ENCODE measurements at places on chromosomes 1 and 21.

DNA sequence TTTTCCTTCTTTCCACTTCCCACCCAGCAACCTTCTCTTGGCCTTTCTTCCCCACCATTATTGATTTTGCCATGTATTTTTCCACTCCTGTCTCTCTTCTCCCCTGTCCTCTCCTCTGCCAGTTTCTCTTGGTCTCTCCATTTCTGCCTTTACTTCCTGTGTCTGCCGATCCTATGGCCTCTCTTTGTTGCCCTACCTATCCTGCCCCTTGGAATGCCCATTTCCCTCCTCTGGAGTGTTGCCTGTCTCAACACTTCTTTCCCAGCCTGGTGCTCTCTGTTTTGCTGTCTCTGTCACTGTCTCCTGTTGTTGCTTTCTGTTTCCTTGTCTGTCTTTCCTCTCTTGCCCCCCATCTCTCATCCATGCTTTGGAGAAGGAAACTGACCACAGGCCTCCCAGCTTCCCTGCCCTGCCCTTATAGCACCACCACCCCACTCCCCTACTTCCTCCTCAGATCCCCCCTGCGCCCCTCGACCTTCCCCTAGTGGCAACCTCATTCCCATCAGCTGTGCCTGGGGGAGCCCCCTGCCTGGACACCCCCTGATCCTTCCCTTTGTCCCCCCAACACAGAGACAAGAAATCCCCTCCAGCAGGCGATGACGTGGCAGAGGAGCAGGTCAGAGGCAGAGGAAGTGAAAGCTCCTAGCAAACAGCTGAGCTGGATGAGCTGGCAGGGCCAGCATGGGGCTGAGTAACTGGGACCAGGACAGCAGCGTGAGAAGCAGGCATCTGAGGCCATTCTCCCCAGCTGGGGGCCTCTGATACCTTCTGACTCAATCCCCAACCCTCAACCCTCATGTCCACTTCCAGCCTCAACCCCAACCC lies 6.6 kb upstream of the ETV3L start:
- peak; percentile 89 for DNase-seq

- peak; percentile 54 for DNase-seq
Measured at GRCh38 chr1:195714248-195714647, 894.0 kb downstream of the KCNT2 start.

GRCh38 chr21:43944078-43944633 lies 68.0 kb upstream of the TRAPPC10 start:
- no peak for DNase-seq

GRCh38 chr21:26148840-26149354 lies 21.7 kb downstream of the APP start:
- DNase-seq = peak; percentile 40

DNA sequence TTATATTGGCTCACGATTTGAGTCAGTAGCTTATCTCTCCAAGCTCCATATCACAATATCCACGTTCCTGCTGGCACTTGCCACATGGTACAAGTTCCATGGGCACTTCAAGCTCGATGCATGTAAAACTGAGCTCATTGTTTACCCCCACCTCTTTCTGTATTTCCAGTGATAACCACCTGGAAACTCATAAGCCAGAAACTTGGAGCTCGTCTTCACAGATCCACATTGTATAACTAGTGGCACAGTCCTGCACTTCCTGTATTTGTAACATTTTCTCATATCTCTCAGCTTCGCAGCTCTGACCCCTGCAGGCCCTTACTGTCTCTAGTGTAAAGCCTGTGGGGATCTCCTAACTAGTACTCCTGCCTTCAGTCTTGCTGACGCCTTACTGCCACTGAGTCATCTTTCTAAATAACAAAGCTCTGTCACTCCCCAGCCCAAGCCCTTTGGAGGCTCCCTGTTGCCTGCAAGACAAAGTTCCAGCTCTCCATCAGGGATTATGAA lies 6.5 kb upstream of the C2CD4D start:
- no peak for DNase-seq

DNA sequence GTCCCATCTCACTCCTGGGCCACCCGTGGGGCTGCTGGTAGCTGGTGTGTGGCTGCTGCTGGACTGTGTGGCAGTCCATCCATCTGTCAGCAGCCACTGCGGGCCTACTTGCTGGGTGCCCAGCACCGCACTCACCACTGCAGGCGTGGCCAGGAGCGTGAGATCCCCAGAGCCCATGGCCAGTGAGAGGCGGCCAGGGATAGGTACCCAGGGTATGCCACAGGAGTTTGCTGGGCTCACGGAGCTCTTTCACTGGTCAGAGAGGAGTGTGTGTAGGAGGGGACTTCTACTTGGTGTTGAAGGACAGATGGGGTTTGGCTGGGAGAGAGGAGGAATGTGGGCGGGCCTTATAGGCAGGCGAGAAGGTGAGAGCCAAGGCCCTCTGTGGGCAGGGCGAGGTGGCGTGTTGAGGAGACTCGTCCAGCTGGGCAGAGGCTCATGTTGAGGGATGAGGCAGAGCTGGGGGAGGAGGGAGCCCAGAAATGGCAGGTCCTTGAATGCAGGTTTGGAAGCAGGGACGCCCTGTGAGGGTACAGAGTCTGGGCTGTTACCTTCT lies 15.0 kb downstream of the QSOX1 start:
- no peak for DNase-seq

- DNase-seq = no peak
Measured at GRCh38 chr1:193418745-193419058, 232.3 kb upstream of the B3GALT2 start.

DNA sequence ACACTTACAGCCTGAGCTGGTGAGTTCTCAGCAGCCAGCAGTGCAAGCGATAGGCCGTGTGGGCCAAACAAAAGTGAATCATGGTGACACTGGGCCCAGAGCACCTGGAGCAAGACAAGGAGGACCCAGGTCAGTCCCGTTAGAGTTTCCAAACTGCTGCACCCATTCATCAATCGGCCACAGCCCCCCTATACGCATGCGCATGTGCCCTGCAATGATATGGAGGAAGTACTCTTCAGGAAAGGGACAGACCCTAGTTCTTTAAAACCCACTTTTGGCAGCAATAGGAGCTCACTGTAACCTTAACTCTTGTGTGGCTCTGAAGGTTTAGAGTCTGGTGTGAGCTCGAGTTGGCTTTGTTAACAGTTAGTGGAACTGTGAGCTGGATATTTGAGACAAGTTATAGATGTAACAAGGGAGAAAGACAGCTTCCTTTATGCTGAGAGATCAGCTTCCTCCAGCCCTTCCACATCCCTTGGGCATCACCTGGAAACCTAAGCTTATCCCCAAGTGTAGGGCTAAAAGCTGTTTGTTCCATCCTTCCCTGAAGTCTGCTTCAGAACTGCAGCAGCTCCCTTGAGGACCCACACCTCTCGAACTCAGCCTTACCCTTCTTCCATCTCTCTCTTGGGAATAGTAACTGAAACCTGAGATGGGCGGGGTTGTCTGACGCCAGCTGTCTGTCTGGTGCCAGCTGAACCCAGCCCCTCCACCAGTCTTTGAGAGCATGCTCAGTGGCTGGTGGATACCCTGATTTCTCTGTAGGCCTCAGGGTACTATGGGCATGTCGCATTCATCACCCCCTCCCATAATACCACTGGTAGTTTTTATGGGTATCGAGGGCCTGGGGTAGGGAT lies 17.7 kb downstream of the NMNAT1 start:
- no peak for DNase-seq

- DNase-seq = peak; percentile 89
Measured at GRCh38 chr1:23585321-23586022, 26.2 kb upstream of the ID3 start.

GRCh38 chr1:222736972-222737371 lies at the start of gene FAM177B:
TSS of gene FAM177B (plus strand) at chr1:222737202. CDS start at chr1:222746546, 9,344 bp downstream.
- DNase-seq = no peak

DNA sequence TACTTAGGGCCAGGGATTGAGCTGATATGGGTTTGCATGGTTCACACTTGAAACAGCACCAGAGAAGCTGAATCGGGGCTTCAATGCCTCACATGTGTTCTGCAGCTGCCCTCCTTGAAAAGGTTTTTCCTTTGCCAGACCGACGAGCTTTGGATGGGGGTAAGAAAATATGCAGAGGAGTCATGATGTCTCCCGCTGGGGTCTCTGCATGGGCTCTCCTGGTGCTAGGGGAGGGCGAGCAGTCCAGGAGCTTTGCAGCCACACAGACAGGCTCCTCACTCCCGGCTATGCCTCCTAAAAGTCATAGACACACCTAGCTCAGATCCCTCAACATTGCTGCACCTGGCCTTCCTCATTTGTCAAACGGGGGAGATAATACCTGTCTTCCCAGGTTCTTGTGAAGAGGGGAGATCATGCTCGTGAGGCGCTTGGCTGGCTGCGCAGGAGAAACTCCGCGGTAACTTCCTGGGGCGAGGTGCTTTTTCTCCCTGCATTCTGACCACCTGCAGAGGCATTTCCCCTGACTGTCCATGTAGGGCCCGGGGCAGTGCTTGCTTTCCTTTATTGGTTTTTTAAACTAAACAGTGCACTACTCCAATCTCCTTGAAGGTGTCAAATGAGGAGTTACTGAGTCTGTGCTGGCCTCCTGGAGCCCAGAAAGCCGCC lies 112.4 kb downstream of the PLXNA2 start:
- no peak for DNase-seq

DNA sequence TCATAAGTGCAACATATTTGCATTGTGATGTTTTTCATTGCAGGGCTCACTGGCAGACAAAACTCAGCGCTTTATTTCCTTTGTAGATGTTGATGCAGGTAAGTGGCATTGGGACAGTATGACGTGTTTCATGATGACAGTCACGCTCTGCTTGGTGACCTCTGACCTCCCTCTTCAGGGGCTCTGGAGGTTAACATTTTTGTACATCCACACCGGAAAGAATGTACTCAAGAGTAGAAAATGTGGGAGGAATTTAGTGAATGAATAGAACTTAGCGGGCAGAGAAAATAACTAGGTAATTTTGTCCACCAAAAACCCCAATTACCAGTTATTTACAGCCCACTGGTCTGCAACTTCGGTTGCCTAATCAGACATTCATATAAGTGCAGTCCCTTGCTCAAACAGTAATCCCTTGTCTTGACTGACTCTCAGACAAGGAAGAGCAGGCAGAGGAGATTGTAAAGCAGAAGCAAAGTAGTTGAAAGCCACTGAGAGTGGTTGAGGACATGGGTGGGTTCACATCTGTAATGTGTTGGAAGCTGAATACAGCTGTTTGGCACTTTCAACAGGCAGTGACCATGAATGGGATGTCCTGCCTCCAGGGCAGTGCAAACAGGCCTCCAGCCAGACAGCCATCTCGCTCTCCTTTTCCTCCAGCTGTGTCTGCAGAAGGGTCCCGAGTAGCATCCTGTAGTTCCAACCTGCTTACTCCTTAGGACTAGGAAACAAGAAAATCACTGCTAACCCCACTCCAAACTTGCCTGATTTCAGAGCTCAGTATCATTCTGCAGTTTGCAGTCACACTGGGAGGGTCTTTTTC lies 188.9 kb downstream of the NRIP1 start:
- no peak for DNase-seq

GRCh38 chr1:230858918-230859729 lies 9.2 kb downstream of the C1orf198 start:
- DNase-seq = no peak

DNA sequence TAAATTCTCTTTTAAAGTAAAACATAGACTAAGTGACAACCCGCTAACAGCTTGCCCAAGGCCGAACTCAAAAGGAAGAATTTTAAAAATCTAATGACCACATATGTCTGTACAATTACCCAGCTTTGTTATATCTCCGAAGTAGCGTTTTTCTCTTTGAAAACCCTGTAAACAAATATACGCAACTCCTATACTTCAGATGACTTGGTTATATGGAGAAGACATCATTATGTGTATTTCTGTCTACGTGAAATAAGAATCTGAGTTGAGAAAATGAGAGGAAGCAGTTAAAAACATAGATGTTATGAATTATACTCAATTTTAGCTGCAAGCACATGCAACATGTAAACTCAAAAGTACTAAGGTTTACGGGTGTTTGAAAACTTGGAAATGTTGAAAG lies 2.0 kb downstream of the PBX1 start:
- DNase-seq = no peak

- DNase-seq = peak; percentile 42
Measured at GRCh38 chr1:174258148-174258550, 98.8 kb downstream of the RABGAP1L start.

DNA sequence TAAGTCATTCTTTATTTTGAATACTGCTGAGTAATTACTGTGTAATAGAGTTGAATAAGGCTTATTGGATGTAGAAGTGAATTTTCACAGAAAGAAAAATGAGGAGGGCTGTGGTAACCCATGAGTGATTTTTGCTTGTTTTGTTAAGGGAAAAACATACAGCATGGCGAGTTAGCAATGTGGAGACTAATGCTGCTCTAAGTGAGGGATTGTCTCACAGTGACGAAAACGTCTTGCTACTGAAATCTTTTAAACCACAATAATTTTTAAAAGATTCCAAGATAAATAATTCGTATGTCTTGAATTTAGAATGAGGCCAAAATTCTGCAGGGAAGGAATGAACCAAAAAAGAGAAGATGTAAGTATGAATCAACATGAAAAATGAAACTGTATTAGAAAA lies 16.2 kb upstream of the PLA2G4A start:
- DNase-seq = peak; percentile 37

DNA sequence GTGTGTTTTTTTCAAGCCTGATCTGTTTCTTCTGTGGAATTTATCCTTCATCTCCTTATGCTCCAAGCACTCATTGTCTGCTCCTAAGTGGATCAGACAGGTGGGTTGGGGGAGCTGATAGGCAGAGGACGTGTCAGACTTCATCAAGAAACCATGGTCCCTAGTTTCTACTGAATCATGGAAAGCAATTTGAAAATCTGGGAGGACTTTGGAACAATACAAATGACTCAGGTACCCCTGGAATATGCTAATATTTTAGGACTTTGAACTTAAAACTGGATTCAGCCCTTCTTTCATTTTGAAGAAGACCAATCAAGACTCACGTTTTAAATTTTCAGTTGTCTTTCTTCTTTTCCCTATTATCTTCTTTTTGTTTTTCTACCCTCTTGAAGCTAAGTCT lies 7.7 kb downstream of the ABCG1 start:
- no peak for DNase-seq

DNA sequence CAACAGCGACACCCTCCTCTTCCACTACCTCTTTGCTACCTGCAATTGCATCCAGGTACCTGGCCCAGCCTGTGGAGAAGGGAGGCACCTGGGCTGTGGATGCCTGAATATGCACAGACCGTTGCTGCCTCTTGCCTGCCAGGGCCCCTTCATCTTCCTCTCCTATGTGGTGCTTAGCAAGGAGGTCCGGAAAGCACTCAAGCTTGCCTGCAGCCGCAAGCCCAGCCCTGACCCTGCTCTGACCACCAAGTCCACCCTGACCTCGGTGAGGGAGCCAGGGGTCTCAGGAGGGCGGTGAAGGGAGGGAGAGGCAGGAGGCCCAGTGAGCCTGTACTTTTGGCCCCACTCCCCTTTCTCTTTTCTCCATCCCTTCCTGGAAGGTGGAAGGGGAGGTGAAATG lies 11.5 kb downstream of the PSRC1 start:
- DNase-seq = no peak

DNA sequence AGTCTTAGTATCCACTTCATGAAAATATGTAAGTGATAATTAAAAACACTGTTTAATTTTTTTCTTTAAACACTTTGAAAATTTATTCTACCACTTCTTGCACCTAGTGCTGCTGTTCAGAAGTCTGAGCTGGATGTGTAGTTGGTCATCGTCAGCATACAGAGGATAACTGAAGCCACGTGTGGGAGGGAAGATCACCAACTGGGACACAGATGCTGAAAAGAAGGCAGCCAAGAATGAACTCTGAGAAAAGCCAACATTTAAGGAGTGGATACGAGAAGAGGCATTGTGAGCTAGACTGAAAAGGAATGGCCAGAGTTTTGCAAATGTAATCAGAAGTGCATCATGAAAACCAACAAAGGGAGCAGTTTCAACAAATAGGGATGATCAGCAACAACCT lies 24.6 kb upstream of the CLCA4 start:
- peak; percentile 18 for DNase-seq
